CD14-positive monocyte (primary cell): ENCODE measurements at places on chromosomes 16 and 17.

DNA sequence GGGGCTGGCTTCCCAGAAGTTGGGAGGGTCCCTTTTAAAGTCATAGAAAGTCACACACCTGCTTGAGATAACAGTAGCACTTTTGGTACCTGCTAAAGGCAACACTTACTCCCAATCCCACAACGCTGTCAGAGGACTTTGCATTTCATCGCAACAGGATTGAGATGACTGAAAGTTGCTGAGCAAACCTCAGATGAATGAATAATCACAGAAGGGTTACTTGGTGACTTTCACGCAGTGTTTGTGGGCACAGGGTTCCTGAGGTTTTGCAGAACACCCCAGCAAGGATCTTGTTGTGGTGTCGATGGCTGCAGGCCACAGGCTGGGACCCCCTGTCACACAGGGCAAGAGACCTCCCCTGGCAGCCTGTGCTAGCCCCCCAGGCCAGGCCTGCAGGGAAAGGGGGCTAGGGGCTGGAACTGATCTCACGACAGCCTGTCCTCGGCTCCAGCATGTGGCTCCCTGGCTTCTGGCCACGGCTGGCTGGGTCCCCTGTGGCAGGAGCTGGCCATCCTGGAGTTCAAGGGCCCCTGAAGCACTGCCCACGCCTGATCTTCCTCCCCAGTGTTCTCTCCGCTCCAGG is 79.4 kb upstream of the CBX4 start:
- DNase-seq, result no peak

DNA sequence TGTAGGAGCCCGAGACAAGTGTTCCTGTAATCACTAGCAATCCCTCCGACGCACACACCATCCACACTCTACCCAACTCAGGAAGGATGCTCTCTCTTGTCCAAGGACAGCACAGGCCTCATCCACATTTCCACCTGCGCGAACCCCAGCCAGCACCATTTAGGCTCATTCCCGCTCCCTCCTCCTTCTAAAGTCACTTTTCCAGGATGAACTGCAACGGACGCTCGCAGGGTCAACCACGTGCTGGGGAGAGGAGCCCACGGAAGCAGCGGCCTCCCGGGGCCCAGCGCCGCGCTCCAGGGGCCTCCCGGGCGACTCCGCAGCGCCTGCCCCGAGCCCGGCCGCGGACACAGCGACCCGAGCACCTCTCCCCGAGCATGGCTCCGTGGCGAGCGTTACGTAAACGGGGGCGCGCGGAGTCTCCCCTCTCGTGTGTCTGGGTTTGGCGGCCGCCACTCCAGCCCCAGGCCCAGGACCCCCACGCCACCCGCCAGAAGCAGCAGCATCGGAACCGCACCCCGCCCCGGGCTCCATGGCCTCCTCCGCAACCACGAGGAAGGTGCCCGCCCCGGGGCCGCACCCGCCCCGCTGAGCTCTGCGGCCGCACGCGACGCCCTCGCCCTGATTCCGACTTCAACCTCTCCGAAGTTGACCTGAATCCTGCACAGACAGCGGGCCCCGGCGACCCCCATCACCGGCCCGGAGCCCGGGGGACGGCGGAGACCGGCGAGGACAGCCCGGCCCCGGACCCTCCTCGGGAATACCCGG is 668 bp downstream of the USP36 start:
- peak; percentile 66 for DNase-seq

GRCh38 chr17:46805771-46806170 is 12.7 kb downstream of the WNT3 start:
- DNase-seq, result no peak

GRCh38 chr17:35748341-35748841 is 4.6 kb downstream of the GAS2L2 start:
- DNase-seq, result no peak

DNA sequence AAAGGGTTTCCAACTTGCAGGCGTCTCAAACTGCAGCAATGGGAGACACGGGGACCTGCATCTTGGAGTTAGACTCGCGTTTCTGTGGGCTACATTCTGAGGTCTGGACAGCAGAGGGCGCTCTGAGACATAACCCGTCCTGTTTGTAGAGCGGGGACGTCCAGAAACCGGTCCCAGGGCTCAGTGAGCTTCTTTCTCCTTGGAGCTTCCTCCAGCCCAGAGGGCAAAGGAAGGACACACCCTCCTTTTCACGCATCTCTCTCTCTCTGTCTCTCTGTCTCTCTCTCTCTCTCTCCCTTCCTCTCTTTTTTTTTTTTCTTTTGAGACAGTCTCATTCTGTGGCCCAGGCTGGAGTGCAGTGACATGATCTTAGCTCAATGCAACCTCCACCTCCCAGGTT is 19.8 kb downstream of the COX4I1 start:
- peak; percentile 86 for DNase-seq

- no peak for DNase-seq
These were observed 520.5 kb downstream of the CDH13 start for GRCh38 chr16:83147244-83147643.

DNA sequence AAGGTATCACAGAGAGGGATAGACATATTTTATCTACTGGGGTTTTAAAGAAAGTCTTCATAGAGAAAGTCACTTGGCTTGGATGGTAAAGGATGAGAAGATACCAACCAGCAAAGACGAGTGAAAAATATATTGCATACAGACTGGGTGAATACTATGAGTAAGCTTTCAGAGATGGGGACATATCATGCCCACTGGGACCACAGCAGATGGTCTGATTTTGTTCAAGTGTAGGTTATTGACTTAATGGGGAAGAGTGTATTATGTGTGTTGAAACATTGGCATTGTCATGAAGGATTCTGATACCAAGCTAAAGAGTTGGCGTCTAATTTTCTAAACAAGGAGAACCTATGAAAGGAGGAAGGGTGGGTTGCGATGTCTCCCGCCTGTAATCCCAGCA is 13.8 kb upstream of the MMD start:
- no peak for DNase-seq

GRCh38 chr16:72191551-72191950 is 19.6 kb upstream of the PMFBP1 start:
- no peak for DNase-seq

DNA sequence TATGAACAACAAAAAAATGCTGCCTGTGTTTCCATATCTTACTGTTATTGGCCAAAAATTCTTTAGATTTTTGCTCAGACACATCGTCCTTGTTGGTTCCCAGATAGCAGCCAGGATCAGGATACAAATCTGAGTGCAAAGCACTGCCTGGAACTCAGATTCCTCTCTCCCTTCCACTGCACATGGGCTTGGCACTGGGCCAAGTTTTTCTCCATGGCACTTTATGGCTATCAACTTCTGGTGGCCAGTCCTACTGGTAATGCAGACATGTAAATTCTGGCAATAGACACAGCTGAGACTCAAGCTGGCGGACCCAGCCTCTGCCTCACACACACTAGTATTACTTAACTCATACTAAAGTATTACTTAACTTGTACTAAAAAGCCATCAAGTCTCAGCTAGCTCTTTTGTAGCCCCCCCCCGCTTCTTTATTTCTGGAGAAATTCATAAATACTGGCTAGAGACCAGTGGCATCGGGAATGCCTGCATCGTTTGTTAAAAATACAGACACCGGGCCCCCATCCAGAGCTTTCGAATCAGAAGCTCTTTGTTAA is 181.2 kb upstream of the COX10 start:
- no peak for DNase-seq

GRCh38 chr17:59357219-59357697 is 25.8 kb downstream of the YPEL2 start:
- no peak for DNase-seq

DNA sequence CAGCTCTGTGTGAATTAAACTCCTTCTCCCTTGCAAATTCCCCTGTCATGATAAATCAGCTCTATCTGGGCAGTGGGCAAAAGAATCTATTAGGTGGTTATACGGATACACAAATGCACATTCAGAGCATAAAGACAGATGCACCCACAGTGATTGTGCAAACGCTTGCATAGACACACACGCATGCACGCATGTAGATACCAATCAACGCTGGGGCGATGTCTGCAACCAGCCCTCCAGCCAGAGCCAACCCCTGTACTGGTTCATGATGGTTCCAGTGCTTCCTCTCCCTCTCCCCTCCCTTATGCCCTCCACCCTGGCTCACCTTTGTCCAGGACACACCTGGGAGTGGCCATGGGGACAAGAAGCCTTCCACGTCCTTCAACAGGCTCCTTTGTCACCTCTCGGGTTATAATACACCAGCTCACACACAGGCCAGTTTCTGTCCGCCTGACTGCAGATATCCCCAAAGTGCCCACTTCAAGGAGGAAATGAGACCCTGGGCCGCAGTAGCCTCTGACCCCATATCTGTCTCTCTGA is 33.1 kb upstream of the SNN start:
- DNase-seq, result no peak

- peak; percentile 94 for DNase-seq
These were observed 64.2 kb downstream of the PITPNC1 start for GRCh38 chr17:67441052-67441895.

DNA sequence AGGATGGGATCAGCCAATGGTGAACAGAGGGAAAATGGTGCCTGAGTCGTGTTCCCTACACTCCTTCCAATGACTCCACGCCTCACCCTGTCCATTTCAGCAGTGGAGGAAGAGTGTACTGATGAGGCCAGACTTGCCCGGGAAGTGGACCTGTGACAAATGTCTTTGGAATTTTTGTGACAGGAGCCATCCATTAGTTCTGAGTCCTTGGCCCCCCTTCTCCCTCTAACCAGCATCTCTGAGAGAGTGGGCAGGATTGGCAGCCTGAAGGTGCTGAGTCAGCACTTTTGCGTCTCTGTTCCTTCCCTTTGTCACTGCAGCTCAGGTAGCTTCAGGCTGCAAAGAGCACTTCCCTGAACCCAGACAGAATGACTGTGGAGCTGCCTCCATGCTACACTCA is 30.8 kb downstream of the BEAN1 start:
- no peak for DNase-seq

DNA sequence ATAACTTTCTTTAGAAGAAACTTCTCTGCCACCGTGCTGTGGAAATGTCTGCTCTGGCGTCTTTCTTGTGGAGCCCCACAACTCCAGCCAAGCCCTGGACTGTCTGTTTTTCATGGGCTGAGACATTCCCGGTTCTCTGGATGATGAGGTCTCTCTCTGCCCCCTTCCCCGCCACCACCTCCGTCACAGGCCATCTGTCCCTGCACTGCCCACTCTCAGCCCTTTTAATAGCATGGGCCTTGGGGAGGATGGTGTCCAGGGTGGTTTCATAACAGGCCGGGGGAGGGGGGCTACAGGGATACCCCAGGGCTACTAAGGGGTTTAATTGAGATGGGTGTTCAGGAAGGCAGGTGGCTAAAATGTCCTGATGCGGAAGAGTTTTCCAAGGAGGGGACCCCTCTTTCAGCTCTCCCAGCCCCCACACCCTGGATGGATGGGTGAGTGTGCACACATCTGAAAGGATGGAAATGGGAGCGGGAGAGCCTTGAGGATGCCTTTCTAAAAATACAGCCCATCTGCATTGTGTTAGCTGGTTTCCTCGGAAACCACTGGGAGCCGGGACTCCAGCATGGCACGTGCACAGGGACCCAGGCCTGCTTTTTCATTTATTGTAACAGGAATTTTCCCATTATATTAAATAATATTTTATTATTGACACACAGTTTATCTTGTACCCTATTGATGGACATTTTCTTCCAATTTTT is 14.6 kb upstream of the NDRG4 start:
- no peak for DNase-seq

DNA sequence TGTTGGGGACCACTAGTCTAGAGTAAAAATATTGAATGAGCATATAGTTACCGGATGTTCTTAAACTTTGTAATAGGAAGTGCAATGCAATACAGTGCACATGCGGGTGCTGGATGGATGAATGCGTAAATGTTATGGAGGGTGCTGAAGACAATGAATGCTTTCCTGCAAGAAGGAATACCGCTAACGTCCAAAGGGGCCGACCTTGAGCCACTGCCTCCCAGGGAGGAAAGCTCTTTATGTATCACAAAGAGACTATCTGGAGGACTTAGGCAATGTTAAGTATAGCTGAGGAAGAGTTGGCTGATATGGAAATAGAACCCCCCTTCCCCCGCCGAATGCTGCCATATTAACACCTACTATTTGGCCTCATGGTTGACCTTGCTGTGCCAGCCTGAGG is 27.5 kb upstream of the SHCBP1 start:
- no peak for DNase-seq

DNA sequence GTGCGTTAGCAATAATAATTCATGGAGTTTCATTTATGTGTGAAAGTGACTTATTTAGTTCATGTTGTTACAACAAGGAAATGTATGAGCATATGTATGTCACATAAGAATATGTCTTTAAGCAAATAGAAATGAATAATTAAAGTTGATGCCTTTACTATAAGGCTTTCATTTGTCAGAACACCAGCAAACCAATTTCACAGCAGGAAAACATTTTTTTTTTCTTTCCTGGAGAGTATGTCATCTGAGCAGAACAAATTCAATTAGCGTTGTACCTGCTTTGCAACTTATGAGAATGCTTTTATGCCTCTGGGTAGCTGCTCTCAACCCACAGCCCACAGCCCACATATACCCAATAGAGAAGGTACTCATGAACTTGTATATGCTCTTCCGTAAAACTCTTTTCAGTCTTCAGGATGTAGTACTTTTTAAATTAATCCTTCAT is 26.3 kb upstream of the APOH start:
- DNase-seq, result no peak

DNA sequence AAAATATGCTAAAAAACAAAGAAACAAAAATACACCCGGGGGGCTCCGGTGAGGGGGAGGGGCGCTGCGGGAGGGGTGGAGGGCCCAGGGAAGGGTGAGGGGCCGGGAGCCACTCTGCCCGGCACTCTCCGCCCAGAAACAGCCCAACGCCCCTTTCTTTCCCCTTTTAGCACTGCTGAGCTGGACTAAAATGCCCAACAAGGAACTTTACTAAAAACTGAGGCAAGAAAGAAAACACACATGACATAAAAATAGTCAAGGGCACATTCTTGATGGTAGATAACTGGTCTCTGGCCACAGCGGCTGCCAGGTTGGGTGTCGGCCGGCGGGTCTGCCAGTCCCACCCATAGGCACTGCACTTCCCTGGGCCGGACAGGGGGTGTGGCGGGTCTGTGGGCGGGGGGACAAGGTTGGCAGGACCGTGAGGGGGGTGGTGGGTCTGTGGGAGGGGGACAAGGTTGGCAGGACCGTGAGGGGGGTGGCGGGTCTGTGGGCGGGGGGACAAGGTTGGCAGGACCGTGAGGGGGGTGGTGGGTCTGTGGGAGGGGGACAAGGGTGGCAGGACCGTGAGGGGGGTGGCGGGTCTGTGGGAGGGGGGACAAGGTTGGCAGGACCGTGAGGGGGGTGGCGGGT is 20.9 kb downstream of the METRNL start:
- no peak for DNase-seq

GRCh38 chr17:65886315-65887245 is 305.4 kb downstream of the CEP112 start:
- DNase-seq, result no peak

GRCh38 chr16:80665356-80665755 is 124.6 kb downstream of the DYNLRB2 start:
- no peak for DNase-seq

GRCh38 chr17:63682981-63683380 is 16.9 kb downstream of the LIMD2 start:
- DNase-seq, result no peak

DNA sequence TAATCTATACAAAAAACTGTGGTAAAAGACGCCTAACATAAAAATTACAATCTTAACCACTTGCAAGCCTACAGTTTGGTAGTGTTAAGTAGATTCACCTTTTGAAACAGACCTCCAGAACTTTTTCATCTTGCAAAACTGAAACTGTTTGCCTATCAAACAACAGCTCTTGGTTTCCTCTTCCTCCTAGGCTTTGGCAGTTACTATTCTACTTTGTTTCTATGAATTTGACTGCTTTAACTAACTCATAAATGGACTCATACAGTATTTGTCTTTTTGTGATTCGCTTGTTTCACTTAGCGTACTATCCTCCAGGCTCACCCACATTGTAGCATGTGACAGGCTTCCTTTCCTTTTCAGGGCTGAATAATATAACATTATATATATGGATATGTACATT is 97.0 kb downstream of the PRKCA start:
- no peak for DNase-seq
